Aorta (tissue), 5 donors: ENCODE measurements at places on chromosomes 2 and 18. TPM values are rescaled to one million over a fixed set of nuclear protein-coding genes. Genes with fewer than 3 reads are reported as not detected.

NYAP2 gene
- 2.0 TPM for total RNA-seq

DNA sequence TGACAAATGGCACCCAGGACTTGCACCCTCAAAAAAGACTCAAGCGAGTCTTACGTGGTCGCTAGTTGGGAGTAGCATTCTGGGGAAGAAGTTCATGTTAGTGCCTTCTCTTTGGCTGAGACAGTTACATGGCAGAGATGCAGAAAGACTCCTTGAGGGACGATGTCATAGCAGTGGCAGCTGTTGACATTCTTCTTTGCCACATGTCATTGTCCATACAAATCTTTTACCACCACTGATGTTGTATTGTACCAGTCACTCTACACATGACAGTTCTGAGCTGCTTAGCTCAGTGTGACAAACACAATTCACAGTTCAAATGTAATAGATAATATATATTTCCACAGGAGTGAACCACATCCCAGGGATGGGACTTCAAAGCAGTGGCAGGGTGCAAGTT lies 197.1 kb downstream of the TCF4 start:
- DNase-seq, result no peak

PROM2 gene
- 2.8 TPM for total RNA-seq

FSHR gene
- not detected for total RNA-seq

GRCh38 chr2:213288913-213289700 lies 4.8 kb downstream of the SPAG16 start:
- no peak for DNase-seq

DNA sequence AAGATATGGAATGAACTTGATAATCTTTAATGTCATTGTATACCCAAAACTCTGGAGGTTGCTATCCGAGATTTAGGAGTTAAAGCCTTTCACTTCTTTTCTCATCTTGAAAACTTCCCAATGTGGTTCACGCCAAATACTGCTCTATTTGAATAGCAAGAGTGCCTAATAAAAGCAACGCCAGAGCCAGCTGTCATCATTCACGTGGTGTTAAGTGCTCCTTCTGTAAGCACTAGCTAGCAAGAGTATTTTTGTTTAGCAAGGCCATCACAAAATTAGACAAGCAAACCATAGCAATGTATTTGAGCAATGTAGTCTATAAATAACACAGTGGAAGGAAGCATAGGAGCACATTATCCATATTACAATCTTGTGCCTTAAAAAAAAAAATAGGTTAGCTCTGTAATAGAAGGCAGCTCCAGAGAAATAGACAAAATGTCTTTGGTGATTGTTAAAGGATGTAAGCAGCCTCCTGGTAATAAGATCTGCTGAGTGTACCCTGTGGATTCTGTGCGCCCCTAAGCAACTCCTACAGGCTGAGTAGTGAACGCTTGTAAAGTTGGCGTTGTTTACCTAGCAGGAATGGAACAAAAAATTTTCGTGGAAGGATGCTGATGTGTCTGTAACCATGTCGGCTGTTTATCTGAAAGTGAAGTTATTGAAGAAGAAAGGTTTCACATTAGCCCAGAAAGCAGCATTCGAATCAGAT lies 518.0 kb downstream of the CNTNAP5 start:
- no peak for DNase-seq

IL36A gene
- total RNA-seq, result not detected

DNA sequence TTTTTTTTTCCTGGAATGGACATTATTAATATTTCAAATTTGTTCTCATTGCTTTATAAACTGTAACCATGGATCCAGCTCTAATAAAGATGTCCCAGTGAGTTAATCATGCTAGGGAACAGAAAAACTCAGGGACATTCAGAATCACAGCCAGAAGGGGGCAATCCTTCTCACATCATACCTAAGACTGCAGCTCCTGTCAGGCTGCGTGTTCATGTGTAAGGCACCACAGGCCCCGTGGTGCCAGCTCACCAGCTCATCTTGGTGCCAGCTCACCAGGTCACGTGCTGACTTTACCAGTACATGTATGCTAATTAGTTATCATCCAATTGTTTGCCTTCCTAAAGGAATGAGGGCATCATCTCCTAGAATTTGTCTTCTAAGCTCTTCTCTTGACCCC lies 84.7 kb upstream of the NEDD4L start:
- no peak for DNase-seq

EMILIN1 gene
- 180 TPM for total RNA-seq
